ENCODE measurements at places on chromosomes 13 and 19.

DNA sequence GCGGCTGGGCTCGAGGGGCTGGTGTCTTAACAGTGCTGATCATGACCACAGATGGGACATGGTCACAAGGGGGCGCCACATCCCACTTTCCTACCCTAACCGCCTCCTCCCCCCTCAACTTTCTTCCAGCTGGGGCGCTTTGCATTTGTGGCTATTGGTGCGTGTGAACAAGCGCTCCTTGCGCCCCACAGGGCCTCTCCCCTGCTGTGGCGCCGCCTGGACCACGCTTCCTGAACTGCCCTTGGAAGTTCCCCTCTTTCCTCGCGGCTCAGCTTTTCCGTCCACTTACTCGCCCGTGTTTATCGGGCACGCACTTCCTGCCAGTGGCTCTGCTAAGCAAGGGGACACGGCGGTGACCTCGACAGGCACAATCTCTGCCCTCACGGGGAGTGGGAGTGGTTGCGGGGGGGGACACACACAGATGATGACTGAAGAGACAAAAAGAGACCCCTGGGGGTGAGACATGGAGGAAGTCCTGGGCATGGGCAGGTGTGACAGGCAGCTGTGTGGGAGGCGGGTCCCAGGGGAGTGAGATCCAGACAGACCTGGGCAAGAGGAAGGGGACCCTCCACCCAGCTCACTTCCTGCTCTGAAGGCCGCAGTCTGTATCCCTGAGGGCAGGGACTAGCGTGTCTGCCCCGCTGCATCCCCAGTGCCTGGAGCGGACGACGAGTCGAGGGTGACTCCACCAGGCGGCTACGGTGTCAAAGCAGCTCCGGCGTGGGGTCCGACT, 40.3 kb downstream of the ZNF787 start:
- DNase-seq, result peak; percentile 66

DNA sequence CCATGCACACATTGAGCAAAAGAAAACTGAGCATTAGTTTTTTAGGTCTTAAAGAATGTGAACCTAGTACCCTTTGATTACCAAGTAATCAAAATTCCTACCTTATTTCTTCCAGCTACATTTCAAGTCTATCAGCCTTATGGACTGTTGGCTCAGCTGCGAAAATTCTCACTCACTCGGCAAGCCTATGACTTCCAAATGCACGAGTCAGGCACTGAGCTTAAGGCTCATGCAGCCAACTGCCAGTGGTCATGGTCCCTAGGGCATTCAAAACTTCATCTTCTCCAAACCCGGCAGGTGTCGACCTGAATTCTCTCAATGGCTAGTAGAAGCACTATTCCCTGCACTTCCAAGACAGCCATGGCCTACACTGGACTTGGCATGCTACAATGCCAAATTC, 41.2 kb downstream of the RUBCNL start:
- no peak for DNase-seq

- no peak for DNase-seq
Measured at GRCh38 chr13:74035896-74036295, 98.3 kb downstream of the KLF12 start.

DNA sequence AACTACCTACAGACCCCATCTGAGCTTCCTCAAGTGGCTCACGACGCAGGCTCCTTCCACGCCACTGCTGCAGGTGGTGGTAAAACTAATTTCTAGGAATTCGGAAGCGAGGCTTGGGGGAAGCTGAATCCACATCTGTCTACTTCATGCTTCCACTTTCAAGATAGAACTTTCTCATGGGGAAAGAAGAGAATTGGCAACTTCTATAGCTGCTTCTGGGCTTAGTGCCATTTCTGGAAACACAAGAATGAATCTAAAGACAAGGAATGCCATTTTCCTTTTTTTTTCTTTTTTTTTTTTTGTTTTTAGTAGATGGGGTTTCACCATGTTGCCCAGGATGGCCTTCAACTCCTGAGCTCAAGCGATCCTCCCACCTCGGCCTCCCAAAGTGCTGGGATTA, 2.8 kb upstream of the NLRP12 start:
- DNase-seq, result no peak

- DNase-seq, result no peak
Measured at GRCh38 chr13:96968027-96968426, 26.2 kb downstream of the OXGR1 start.

DNA sequence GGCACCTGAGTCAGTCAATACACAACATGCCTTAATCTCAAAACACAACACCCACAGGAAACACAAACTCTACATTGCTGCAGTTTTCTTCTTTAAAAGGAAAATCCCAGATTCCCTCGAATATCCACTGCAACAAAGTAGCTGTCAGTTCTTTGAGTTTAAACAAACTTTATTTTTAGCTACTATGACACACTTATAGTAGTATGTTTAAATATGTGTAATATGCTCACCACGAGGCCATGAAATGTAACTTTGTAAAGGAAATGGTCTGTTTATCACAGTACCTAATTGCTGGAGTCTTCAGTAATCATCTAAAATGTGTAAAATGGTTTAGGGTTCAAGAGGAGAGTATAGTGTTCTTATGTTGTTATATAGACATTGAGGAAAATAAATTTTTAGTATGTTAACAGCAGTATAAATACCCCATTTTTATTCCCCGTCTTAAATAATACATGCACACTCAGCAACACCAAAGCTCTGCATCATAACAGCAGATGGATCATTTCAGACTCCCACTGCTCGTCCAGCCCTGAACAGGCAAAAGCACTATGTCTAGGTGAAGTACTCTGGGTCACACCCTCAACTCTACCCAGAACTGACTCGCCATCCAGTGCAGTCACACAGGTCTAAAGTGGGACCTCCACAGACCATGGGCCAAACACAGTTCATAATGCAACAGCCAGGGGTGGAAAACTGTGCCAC, 20.6 kb downstream of the TUBGCP3 start:
- DNase-seq, result no peak

GRCh38 chr19:35578707-35579106, 7.3 kb upstream of the PMIS2 start:
- no peak for DNase-seq

DNA sequence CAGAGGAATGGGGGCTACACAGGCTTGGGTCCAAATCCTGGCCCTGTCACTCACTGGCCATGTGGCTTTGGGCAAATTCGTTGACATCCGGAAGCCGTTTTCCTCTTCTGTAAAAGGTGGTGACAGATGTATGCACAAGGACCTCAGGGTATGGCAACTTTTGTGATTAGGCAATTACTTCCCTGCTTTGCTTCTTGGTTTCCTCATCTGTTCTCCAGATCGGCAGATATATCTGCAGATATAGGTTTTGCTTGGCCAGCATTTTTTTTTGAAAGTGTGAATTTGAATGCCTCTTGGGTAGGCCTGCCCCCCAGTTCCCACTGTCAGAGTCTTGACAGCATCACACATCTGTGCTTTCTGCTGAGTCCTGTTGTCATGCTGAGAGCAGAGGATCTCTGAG, 17.7 kb downstream of the TMEM272 start:
- DNase-seq, result no peak

DNA sequence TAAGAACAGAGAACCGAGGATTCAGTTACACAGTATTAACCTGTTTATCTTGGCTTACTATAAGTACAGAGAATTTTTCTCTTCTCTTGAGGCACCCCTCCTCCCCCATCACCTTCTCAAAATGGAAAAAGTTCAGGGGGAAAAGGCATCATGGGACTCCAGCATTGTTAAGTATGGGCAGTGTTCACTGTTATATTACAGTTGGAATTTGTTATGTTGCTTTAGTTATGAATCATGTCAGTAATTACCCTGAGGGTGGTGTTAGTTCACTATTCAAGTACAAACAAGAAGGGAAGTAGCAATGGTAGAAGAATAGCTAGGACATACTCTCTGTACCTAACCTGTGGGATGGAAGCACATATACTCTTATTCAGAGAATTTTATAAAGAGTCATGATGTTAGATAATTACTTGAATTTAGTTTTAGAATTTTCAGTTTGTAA, 12.0 kb downstream of the LPAR6 start:
- no peak for DNase-seq

GRCh38 chr19:35462476-35462953, 14.5 kb downstream of the FFAR2 start:
- peak; percentile 87 for DNase-seq

GRCh38 chr19:10761443-10762250, 43.8 kb downstream of the DNM2 start:
- no peak for DNase-seq

GRCh38 chr13:39874331-39875053, 219.0 kb downstream of the COG6 start:
- no peak for DNase-seq

DNA sequence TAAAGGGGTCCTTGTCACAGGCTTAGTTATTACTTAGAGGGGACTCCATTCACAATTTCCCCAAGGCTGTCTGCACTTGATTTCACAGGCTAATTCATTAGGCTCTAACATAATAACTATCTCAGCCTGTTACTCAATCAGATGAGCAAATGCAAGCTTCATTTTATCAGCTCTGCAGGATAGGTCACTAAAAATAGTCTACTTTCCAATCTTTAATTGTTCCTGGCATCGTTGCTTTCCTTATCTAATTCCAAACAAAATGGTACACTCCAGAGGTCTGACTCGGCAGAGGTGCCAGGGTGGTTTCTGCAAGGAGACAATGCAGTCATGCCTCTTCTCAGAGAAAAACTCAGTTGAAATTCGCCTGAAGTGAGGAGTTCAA, 69.7 kb upstream of the SLC15A1 start:
- no peak for DNase-seq

- DNase-seq, result no peak
Measured at GRCh38 chr19:52566121-52566520, 4.0 kb upstream of the ZNF701 start.

GRCh38 chr13:24460256-24460655, 52.3 kb downstream of the PARP4 start:
- DNase-seq, result no peak

DNA sequence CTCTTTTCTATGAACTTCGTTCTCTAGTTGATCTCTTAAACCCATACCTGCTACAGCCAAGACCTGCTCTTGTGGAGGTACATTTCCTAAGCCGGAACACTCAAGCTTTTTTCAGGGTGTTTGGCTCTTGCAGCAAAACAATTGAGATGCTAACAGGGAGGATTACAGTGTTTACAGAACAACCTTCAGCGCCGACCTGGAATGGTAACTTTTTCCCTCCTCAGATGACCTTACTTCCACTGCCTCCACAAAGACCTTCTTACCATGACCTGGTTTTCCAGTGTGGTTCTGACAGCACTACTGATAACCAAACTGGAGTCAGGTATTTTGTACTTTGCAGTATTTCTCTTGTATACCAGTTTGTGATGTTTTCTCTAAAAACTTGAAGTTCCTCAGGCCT, 506 bp downstream of the KCNRG start:
- no peak for DNase-seq

- no peak for DNase-seq
Measured at GRCh38 chr13:59463023-59463422, 700.7 kb downstream of the DIAPH3 start.

DNA sequence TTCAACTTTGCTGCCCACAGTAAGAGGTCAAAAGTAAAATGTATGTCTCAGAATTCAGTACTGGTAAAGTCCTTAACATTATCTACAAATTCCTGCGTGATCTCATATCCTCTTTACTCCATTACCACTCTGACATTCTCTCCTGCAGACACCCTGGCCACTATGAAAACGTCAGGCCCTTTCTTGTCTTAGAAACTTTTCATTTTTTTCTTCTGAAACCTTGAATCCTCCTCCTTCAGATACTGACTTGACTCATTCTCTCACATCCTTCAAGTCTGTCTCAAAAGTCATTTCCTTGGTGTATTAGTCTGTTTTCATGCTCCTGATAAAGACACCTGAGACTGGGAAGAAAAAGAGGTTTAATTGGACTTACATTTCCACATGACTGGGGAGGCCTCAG, 262.3 kb downstream of the POU4F1 start:
- peak; percentile 29 for DNase-seq

DNA sequence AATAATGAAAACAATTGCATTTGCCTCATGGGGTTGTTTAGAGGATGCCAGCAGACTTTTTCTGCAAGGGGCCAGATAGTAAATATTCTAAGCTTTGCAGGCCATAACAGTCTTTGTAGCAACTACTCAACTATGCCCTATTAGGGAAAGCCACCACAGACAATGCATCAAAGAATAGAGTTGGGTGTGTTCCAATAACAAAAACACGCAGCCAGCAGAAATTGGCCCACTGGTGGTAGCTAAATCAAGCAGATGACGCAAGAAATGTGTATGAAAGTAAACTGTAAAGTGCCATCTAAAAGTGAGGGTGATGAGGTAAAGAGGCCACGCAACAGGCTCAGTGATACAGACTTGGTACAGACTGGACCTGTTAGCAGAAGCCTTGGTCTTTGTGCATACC, 75.2 kb upstream of the SIAH3 start:
- DNase-seq, result no peak

DNA sequence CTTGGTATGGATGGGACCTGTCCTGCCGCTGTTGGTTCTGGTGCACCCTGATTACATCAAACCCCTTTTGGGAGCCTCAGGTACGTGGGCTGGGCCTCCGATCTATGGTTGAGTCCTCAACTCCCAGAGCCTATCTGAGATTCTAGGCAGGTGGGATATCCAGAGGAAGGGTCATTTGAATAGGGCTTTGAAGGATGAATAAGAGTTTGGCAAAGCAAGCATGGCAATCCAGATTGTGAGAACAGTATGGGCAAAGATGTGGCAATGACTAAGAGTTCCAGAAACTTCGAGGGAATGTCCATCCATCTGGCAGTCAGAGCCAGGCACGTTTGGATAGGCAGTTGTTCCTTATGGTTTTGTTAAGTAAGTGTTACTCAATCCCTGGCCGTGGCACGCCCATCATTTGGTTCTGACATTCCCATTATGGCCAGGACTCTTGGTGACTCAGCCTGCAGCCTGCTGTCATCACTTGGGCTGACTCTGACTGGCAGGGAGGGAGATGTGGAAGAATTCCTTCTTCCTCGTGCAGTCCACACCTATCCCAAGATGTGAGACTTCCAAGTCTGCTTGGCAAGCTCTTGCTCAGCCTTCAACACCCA, 21.5 kb downstream of the CYP4F22 start:
- no peak for DNase-seq

DNA sequence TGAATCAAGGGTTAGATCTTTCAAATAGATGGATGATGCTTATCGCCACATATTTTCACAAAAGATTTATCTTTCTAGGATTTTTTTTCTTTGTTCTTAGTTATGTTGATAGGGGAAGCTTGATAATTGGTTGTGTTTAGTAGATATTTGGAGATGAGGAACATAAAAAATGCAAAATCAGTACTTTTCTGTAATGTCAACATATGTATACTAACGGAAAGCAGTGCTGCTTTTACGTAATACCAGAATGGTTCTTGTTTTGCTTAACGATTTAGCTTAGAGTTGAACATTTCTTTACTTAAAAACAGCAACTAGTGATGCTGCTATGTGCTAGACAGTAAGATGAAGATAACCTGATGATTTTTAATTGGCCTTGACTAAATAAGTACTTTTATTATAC, 3.0 kb downstream of the ZMYM2 start:
- DNase-seq, result no peak

- DNase-seq, result no peak
Measured at GRCh38 chr19:54248016-54248601, 5.5 kb upstream of the LILRA6 start.

GRCh38 chr13:23899555-23899954, 2.3 kb upstream of the C1QTNF9B start:
- DNase-seq, result no peak

- no peak for DNase-seq
Measured at GRCh38 chr13:67742478-67742877, 512.3 kb upstream of the PCDH9 start.

GRCh38 chr13:57813651-57814050, 182.1 kb downstream of the PCDH17 start:
- no peak for DNase-seq

- no peak for DNase-seq
Measured at GRCh38 chr19:16025108-16026101, 50.9 kb upstream of the TPM4 start.

GRCh38 chr13:80050252-80050651, 290.7 kb downstream of the SPRY2 start:
- DNase-seq, result no peak

GRCh38 chr19:11639602-11640471, 42.6 kb downstream of the ZNF627 start:
- peak; percentile 82 for DNase-seq

All from GM12864 (cell line).